SW480 (cell line): ENCODE measurements at places on chromosomes 2 and 18.

DNA sequence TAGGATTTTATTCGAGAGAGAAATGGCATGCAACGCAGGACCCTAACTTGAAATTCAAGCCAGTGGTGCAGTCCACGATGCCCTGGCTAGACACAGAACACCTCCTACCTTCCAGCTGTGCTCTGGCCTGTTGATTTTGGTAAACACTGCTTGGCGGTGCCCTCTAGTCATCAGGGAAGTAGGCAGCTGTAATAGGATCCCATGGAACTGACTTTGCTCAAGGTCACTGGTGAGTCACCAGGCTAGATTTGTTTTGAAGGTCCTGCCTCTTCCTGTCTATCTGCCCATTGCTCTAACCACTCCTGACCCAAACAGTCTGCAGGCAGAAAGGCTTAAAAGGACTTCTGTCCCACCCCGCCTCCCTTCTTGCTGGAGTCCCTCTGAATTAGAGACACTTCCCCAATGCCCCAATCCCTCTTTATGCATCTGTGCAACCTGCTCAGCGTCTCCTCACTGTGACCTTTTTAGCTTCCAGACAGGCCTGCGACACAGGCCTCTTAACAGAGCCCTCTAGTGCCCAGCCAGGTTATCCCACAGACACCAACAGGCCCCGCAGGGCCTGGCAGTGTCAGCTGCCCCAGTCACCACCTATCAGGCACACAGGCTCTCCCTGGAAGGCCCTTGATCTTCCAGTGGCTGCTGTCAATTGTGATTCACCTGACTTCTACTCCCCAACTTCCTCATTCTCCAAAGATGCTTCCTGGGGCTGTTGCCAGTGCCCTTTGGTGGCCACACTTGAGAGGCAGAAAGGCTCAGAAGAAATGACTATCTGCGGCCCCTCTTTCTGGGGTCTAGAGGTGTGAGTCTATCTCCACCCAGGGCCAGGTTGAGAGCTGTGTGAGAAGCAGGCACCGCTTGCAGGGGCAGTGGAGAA is 5.2 kb downstream of the TMEM127 start:
- peak; percentile 97 for DNase-seq

DNA sequence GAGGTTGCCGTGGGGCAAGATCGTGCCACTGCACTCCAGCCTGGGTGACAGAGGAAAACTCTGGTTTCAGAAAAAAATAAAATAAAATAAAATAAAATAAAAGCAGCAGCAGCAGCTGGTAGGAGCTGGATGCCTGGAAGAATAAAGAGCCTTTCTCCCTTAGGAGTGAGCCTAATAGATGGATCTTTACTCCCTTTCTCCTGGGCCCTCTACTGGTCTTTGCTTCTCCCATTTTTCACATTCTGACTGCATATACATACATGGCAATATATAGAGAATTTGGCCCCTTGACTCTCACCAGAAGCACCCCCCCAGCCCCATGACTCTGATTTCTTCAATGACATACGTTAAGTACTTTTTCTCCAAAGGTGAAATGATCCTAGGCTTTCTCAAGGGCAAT is 9.8 kb upstream of the MALT1 start:
- DNase-seq, result peak; percentile 27

- DNase-seq, result peak; percentile 86
Measured at GRCh38 chr2:15142069-15142689, 419.0 kb downstream of the NBAS start.

GRCh38 chr2:43387092-43388062 is 161.0 kb upstream of the ZFP36L2 start:
- DNase-seq, result no peak

GRCh38 chr2:141522048-141522447 is 608.8 kb downstream of the LRP1B start:
- DNase-seq, result no peak

- DNase-seq, result peak; percentile 53
Measured at GRCh38 chr2:169452080-169452479, 27.2 kb upstream of the BBS5 start.

DNA sequence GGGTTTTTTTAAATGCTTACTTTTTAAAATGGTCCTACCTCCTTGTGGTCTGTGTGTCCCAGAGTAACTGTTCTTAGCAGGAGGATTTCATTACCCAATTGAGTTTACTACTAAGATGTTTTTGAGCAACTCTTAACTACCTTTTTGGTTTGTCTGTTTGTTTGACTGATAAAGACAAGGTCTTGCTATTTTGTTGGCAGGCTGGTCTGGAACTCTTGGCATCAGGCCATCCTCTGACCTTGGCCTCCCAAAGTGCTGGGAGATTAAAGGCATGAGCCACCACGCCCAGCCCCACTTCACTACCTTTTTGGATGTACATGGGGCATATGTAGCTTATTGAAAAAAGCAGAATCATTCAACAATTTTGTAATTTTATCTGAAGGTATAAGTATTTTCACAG is 14.9 kb downstream of the MRPS9 start:
- no peak for DNase-seq

- peak; percentile 98 for DNase-seq
Measured at GRCh38 chr2:27320958-27321543, 1.8 kb downstream of the MPV17 start.

- DNase-seq, result no peak
Measured at GRCh38 chr18:60022671-60023276, 123.0 kb downstream of the PMAIP1 start.

GRCh38 chr2:204860274-204860673 is 315.0 kb downstream of the PARD3B start:
- no peak for DNase-seq

- DNase-seq, result no peak
Measured at GRCh38 chr2:152974146-152974545, 255.7 kb downstream of the ARL6IP6 start.

DNA sequence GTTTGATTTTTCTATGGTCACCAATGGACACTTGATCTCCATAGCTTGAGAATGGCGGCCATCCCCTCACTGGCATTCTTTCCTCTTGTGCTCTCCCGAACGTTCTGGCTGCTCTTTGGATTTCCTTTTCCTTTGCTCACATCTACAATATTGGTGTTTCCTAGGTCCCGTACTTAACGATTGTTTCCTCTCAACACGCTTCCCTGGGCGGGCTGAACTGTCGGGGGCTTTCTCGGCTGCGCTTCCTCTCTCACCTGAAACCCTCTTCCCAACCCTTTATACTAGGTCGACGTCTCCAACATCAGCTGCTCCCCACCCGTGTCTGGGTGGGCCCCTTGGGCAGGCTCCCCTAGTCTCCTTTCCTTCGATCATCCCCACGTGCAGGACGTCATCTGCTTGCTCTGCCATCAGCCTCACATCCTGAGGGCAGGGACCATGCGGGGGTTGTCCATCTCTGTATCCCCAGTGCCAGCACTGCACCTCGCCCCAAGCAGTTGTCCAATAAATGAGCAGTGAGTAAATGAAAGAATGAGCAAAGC is 634 bp upstream of the DIS3L2 start:
- no peak for DNase-seq

- no peak for DNase-seq
Measured at GRCh38 chr2:134250840-134251461, 2.9 kb upstream of the MGAT5 start.

GRCh38 chr18:4599312-4599711 is 144.2 kb upstream of the DLGAP1 start:
- DNase-seq, result no peak

DNA sequence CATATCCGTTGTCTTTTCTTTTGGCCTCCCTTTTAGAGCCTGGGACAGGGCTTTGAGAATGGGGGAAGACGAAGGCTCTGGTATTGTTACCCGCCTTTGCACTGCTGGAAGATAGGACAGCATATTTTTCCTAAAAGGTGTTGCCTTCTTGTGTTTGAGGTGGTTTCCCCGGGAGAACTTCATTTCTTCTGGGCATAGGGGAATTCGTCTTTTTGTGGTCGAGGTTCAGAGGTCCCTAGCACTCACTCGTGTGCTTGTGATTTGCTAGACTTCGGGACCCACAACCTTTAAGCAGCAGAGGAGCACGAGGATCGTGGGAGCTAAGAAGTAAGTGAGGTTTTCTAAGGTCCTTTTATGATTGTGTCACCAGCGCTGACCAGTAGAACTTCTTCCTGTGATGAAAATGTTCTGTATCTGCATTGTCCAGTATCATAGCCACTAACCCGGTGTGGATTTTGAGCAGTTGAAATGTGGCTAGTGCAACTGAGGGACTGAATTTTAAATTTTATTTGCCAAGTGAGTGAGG is 611 bp downstream of the ZNF512 start:
- DNase-seq, result peak; percentile 8

DNA sequence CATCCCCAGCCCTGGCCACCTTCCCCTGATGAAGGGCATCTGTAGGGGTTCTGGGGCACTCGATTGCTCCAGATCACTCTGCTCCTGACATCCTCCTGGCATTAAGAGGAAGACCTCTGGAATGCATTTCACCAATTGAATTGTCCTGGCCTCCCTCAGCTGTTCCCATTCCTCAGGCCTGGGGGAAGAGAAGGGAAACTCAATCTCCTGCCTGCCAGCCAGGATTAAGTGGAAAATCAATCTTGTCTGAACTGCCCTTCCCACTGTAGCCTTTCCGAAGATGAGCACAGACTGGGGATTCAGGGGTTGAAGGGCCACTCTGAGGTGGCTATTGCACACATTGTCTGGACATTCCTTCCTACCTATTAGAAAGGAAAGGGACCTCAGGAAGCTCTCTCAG is 99.8 kb downstream of the ALK start:
- no peak for DNase-seq

GRCh38 chr2:100289020-100289419 is 33.3 kb downstream of the LONRF2 start:
- DNase-seq, result no peak

DNA sequence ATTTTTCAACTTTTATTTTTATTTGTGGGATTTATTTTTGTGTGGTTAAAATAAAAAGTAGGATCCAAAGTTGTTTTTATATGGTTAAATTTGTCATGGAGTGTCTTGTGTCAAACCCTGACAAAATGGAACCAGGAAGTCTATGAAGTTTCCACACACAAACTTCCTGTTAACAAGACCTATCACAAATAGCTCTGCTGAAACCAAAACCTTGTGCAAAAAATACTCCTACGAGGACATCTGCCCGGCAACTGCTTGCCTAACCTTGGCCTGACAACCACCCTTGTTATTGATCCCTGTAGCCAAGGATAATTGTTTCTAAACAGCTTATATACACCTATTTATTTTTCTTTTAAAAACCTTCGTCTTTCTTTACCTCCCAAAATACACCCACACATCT is 389.6 kb downstream of the TRIB2 start:
- DNase-seq, result no peak

DNA sequence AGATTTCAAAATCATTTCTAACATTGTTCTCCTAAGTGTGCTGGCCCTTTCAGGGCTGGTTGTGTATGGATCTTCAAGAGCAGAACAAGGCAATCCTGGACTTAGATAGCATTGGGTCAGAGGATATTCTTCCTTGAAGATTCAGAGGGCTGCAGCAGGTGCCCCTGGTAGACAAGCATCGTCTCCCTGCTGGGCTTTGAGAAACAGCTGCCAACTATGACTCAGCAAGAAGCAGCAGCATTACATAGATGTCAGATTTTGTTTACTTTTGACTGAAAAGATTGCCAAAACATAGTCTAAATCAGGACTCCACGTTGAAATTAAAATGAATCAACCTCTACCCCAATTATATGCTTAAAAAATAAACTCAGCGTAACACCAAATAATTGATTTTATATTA is 618.8 kb downstream of the SOCS6 start:
- DNase-seq, result no peak

DNA sequence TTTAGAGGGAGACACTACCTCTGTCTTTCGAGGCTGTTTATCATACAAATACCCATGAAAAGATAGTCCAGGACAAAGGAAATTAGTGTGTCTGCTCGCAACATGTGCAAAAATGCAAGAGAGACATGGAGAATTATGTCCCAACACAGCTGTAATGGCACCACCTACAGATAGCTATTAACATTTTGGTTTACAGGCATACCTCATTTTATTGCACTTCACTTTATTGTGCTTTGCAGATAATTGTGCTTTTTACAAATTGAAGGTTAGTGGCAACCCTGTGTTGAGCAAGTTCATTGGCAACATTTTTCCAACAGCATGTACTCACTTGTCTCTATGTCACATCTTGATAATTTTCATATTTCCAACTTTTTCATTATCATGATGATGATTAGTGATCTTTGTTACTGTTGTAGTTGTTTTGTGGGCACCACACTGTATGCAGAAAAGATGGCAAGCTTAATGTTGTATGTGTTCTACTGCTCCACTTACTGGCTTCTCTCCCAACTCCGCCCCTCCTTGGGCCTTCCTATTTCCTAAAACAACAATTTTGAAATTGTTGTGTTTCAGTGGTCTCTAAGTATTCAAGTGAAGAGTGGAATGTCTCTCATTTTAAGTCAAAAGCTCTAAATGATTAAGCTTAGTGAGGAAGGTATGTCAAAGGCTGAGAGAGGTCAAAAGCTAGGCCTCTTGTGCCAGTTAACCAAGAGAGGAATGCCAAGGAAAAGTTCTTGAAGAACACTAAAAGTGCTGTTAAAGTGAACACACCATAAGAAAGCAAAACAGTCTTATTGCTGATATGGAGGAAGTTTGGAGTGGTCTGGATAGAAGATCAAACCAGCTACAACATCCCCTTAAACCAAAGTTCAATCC is 52.0 kb downstream of the ANKRD12 start:
- no peak for DNase-seq

GRCh38 chr2:104766683-104767082 is 87.2 kb upstream of the POU3F3 start:
- DNase-seq, result no peak

DNA sequence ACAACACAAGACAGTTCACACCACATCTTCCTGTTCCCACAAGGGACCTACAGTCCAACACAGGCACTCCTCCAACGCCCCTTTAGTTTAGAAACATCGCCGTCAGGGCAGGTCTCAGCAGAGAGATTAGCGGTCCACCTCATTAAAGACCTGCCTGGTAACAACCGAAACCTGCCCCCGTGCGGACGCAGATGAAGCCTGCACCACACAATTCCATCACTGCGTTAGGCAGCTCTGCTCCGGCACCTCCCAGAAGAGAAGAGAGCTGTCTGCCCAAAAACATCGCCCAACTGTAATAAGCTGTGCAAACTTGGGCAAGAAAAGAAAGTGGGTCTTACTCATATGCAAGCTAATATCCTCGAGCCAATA is 32.7 kb downstream of the ZNF516 start:
- no peak for DNase-seq

GRCh38 chr2:232369126-232369951 is 9.2 kb upstream of the ALPP start:
- DNase-seq, result no peak

GRCh38 chr2:39304729-39305128 is 61.0 kb upstream of the CDKL4 start:
- no peak for DNase-seq

- DNase-seq, result no peak
Measured at GRCh38 chr2:102424754-102425153, 1.8 kb downstream of the IL18RAP start.
